AG10803 (cell line): ENCODE measurements at places on chromosomes 12 and 14.

- DNase-seq = no peak
These were observed 179.2 kb upstream of the RTL1 start for GRCh38 chr14:101082436-101083384.

GRCh38 chr12:131005161-131006035 lies 51.7 kb downstream of the ADGRD1 start:
- no peak for DNase-seq

GRCh38 chr14:72237722-72238666 lies 305.8 kb downstream of the RGS6 start:
- DNase-seq = no peak

DNA sequence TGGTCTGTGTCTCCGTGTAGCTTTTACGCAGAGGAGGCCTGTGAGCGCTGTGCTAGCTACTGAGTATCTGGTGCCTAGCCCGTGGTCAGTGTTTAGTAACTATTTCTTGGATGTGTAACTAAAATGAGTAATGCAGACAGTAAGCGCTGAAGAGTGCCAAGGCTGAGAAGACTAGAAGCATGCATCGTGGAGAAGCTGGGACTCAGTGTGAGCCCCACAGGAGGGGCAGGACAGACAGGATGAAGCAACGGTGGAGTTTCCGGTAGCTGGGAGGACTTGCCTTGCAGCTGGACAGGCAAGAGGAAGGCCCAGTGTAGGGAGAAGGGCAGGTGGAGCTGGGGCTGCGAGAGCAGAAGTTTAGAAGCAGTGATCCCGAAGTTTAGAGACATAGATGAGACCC lies 233.4 kb upstream of the FKBP4 start:
- peak; percentile 11 for DNase-seq

DNA sequence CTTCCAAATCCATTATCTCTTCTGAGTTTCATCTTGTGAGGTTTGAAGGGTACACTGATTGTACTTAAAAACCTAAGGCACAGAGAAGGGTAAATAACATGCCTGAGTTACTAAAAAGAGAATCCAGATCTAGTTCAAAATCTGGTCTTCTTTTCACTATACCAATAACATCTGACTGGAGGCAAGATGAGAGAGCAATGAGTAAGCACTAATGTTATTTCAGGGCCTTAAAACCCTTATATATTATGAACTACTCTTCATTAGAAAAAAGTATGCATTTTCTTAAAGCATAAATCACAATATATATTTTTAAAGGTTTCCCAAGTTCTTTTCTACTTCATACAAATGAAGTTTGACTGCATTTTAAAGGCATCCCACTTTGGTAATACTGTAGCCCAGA lies 60.2 kb downstream of the GXYLT1 start:
- DNase-seq = no peak

GRCh38 chr14:60647081-60647836 lies 2.0 kb downstream of the SIX1 start:
- DNase-seq = peak; percentile 56

GRCh38 chr12:39873065-39873464 lies 232.8 kb downstream of the SLC2A13 start:
- no peak for DNase-seq

GRCh38 chr12:127063339-127064072 lies 1203.5 kb upstream of the TMEM132C start:
- DNase-seq = no peak

- peak; percentile 29 for DNase-seq
These were observed 26.8 kb upstream of the BDKRB2 start for GRCh38 chr14:96177766-96178375.

DNA sequence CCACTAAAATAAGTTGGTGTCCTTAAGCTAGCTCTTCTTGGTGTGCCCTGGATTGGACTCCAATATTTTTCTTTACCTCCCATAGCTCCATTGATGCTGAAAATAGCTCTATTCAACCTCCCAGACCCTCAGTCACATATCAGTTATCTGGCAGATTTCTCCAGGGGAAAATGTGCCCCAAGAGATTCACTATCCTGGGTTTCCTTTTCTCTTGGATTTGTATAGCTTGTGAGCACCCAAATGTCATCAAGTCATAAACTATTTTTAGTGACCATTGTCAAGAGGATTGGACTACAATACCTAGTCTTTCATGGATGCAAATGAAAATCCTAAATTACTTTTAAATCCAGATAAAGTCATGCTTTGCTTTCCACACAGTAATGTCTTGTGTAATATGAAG lies 339.6 kb upstream of the FOXG1 start:
- no peak for DNase-seq

DNA sequence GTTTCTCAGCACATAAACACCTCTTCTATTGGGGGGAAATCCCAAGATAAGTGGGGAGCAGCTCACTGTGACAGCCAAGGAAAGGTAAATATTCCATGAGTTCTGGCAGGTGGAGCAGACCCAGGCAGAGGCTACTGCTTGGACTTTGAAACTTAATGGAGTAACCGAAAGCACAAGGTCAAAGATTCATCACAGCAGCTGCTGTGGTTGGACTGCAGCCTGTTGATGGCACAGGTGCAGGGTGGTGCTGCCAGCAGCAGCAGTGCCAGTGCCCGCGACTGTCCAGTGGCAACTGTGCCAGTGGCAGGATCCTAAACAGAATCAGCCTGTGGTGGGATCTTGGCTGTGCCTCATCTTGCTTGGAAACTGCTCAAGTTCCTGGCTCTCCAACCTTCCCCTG lies 81.4 kb upstream of the ARID2 start:
- no peak for DNase-seq

GRCh38 chr12:9797722-9798619 lies 29.3 kb upstream of the KLRF1 start:
- DNase-seq = peak; percentile 36

- peak; percentile 38 for DNase-seq
These were observed 243.7 kb downstream of the C12orf75 start for GRCh38 chr12:105574056-105574715.

DNA sequence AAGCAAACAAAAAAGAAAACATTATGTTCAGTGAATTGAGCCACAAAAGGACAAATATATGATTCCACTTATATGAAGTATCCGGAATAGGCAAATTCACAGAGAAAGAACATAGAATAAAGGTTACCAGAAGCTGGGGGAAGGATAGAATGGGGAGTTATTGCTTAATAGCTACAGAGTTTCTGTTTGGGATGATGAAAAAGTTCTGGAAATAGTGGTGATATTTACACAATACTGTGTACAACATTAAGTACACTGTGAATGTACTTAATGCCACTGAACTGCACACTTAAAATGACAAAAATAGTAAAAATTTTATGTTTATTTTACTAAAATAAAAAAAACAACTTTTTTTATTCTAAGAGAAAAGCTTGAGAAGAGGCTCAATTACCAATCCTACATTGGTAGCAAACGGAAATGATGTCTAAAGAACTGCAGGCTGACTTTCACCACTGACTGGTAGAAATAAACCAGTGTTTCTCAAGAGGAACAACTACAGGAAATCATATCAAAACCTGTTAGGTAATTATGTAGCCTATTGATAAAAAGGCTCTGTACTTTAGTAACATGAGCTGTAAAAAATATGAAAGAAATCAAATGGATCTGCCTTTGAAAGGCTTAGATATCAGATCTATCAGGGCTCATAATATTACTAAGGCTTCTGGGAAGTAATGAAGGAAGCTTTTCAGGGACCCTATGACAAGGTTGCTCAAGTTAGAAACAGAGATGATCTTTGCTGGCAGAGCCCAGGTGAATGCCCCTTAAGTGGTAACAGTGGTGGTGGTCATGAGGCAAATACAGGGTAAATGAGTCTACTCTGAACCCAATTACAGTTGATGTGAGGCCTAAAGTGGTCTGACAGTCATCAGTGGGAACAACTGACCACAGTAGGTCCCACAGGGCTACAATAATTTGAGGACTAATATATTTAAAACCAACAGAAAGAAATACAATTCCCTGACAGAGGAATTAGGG lies 41.3 kb downstream of the BAZ1A start:
- no peak for DNase-seq

- no peak for DNase-seq
These were observed 319.7 kb downstream of the MED13L start for GRCh38 chr12:115957686-115958290.

DNA sequence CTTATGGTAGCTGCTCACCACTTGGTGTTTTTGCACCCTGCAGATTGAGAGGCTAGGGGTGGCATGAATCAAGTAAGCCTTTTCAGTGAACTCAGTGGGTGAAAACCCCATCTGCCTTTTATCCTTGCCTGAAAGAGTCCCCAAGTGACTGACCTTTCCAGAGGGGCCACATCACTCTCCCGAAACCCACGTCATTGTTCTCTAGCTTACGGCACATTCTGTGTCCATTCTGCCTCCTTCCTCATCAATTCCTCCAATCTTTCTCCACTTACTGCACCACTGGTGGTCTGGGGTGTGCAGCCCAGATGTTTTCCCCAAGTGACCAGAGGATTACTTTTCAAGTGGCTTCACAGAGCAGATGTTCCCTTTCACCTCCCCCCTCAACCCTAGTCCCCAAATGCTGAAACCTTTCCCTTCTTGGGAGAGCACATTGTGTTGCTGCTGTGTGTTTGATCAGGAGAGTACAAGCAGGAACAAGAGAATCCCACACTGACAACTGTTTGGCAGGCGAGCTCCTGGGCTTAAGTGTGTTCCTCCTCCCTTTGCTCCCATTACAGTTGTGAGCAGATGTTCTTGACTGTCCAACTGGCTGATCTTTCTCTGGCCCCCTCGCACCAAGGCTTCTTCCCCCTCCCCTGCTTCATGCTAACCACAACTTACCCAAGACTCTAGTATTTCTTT lies 138.0 kb upstream of the IGF1 start:
- no peak for DNase-seq

- no peak for DNase-seq
These were observed 55.4 kb upstream of the ZFP36L1 start for GRCh38 chr14:68848253-68848652.

GRCh38 chr14:95493503-95493902 lies 22.9 kb downstream of the SYNE3 start:
- DNase-seq = no peak

- peak; percentile 63 for DNase-seq
These were observed 184.7 kb upstream of the KITLG start for GRCh38 chr12:88764781-88765480.

GRCh38 chr12:55330446-55330845 lies at the start of gene OR6C3:
OR6C3 (plus strand) TSS chr12:55330746; CDS start chr12:55331701, 955 bp downstream.
- no peak for DNase-seq
